ENCODE measurements at places on chromosomes 1 and 21.
A peak's percentile ranks its signal among the peaks of the same experiment; 100 is the strongest.

GRCh38 chr21:41189150-41189745, 21.3 kb downstream of the BACE2 start:
- no peak for DNase-seq

DNA sequence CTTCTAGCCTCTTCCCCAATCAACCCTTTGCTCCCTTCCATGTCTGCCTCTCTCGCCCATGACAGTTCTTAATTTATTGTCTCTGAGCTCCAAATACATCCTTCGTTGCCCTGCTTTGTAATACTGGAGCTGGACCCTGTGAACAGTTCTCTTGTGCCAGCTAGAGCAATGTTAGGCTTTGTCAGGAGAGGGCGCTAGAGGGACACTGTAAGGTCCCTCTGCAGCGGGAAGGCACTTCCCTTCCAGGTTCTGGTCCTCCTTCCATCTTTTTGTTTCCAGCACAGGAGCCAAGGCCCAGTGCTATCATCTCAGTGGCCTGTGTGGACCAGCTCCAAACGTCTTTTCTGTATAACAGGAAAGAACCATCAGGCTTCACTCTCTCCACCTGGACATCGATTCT, 95.9 kb downstream of the PTPRU start:
- peak; percentile 41 for DNase-seq

- no peak for DNase-seq
Measured at GRCh38 chr1:13487143-13487868, 26.5 kb downstream of the LRRC38 start.

DNA sequence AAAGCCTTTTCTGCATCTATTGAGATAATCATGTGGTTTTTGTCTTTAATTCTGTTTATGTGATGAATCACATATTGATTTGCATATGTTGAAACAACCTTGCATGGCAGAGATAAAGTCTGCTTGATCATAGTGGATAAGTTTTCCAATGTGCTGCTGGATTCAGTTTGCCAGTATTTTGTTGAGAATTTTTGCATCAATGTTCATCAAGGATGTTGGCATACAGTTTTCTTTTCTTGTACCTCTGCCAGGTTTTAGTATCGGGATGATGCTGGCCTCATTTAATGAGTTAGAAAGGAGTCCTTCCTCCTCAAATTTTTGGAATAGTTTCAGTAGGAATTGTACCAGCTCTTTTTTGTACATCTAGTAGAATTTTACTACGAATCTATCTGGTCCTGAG, 55.0 kb downstream of the COL24A1 start:
- no peak for DNase-seq

DNA sequence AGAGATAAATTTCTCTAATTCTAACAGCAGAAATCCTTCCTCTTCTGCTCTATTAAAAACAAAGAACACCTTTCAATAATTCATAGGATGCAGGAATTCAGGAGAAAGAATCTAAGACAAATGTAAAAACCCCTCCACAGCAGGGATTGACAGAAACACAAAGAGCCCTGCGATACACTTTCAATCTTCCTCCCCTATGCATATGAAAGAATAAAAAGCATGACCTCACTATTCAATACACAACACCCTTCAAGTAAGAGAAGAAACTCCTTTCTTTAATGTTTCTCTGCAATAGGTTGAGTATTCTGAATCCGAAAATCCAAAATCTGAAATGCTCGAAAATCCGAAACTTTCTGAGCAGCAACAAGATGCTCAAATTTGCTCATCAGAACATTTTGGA, 17.1 kb downstream of the SRSF4 start:
- DNase-seq, result no peak
